DMS 273 treated with DMSO at 0.1 percent for 48 hours (cell line): ENCODE measurements at places on chromosomes 16 and 17.

GRCh38 chr17:38750312-38751121, 2.0 kb upstream of the PSMB3 start:
- DNase-seq, result no peak

- DNase-seq, result no peak
Observed at GRCh38 chr16:66917741-66918140, 944 bp downstream of the CDH16 start.

DNA sequence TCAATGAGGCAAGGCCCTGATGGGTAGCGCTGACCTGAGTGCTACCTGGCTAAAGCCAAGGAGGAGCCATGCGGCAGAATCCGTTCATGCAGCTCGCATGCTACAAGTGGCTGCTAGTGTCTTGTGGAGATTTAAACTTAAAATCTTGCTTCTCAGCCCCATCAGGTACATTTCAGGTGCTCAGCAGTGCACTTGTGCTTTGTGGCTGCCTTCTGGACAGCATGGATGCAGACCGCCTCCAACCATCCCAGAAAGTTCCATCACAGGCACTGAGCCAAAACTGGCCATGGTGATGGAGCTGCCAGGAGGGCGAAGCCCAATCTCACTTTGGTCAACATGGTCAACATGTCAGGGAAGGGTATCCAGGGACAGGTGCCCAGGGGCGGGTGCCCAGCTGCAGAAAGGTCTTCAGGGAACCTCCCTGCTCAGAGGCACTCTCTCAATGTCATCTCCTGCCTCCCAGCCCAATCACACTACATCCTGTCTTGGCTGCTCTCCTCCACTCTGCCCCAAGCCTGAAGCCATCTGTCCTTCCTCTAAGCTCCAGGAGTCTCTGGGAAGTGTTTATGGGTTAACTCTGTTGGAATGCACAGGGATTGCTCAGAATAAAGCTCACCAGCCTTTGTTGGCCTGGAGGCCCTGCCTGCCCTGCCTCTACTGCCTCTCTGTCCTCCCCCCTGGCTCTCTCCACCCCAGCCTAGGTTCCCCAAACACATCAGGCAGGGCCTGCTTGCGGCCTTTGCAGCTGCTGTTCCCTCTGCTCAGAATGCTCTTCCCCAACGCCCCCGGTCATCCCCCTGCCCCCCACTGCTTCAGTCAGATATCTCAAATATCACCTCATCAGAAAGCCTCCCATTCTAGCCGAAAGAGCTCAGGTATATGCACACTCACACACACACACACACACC, 18.3 kb upstream of the TNFRSF13B start:
- peak; percentile 30 for DNase-seq

- no peak for DNase-seq
Observed at GRCh38 chr16:60371591-60371990, 1637.5 kb upstream of the GOT2 start.

DNA sequence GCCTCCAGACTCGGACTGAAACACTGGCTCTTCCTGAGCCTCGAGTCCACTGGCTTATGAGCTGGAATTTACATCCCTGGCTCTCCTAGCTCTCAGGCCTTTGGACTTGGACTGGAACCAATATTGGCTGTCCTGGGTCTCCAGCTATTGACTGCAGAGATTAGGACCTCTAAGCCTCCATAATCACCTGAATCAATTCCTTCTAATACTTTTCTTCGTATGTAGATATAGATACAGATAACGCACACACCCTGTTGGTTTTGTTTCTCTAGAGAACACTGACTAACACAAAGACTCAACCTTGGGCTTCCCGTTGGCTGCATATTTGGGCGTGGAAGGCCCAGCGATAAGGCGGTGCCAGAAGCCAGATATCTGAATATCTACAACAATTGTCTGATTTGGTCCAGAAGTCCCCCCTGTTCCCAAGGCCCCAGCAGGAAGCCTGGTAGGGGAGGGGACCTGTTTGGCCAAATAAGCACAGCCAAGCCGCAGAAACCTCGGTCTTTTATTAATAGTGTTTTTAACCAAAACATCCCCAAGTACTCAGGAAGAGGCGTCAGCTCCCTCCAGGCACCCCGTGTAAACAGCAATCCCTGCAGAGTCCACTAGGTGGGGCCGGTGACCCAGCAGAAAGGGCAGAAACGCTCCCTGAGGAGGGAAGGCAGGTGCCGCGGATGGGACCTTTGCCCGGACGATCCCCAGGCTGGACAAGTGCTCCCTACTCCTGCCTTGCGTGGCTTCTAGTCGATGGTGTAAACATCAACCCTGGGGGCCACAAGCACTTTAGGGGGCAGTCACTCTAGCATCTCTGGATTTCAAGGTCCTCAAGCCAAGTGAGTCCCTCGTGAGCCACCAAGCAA, 57.0 kb downstream of the ABR start:
- no peak for DNase-seq

DNA sequence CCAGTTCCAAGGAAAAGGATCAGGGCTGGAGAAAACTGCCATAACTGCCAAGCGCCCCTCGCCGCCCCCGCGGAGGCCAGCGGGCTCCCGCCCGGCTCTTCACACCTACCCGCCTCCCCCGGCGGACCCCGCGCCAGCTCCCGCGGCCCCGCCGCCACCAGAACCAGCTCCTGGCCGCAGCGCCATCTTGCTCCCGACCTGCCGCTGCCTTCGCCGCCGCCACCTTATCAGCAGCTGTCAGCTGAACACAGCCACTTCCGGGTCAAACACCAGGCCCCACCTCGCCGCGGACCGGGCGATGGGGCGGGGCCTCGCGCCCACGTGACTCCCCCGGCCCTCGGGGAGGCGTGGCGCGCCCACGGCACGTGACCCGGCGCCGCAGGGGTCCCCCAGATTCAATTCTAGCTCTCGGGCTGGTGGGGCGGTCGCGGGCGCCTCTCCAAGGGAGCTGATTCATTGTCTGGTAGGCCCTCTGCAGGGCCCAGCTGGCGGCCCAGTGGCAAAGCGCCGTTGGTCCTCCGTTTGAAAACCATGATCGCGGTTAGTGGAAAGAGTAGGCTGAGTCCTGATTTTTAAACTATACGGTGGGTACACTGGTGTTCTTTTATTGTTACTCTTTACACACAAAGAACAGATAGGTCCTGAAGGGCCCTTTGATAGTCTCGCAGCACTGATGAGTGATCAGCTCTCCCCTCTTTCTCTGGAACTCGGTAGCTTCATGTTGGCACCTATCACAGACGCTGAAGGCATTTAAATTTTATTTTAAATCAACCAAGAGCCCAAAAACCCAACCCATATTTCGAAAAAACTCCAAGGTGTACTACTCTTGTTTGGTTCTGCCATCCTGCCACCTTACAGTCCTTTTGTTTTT, at the start of gene SYNRG:
TSS of gene SYNRG (minus strand) at position 249 of the 871 bp plus-strand sequence. CDS start at position 186, 63 bp downstream.
- DNase-seq, result peak; percentile 98

GRCh38 chr17:64579917-64580316, 73.1 kb downstream of the CEP95 start:
- DNase-seq, result no peak

DNA sequence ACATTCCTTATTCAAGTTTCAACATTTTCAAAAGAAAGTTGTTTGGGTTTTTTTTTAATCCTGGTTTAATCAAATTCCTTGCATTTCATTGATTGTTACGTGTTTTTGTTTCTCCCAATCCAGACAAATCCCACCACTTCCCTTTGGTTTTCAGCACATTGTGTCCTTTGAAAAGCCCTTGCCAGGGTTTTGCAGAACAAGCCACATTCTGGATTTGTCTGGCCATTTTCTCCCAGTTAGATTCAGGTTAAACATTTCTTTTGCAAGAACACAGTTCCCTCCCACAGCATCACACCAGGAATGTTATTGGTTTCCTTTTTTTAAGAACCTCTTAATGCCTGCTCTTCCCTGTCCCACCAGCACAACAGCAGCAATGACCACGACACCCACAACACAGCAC, 278.0 kb upstream of the SALL1 start:
- no peak for DNase-seq

GRCh38 chr17:67511804-67512203, 134.7 kb downstream of the PITPNC1 start:
- no peak for DNase-seq

DNA sequence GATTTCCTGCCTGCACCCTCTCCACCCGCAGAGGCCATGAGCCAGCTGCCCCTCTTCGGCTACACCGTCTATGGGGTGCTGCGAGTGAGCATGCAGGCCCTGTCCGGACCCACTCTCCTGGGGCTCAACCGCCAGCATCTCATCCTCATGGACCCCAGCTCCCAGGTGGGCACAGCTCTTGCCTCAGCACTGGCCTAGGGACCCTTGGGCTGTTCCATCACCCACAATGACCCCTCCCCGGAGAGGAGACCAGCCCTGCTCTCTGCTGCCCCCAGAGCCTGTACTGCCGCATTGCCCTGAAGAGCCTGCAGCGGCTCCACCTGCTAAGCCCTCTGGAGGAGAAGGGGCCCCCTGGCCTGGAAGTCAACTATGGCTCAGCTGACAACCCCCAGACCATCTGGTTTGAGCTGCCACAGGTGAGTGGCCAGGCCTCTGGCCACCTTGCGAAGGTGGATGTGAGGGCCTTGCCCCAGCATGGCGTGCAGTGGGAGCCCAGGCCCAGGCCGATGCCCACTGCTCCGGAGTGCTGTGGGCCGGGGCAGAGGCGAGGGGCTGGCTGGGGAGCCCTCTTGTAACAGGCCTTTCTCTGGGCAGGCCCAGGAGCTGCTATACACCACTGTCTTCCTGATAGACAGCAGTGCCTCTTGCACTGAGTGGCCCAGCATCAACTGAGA, 7.3 kb upstream of the SMIM5 start:
- DNase-seq, result no peak

DNA sequence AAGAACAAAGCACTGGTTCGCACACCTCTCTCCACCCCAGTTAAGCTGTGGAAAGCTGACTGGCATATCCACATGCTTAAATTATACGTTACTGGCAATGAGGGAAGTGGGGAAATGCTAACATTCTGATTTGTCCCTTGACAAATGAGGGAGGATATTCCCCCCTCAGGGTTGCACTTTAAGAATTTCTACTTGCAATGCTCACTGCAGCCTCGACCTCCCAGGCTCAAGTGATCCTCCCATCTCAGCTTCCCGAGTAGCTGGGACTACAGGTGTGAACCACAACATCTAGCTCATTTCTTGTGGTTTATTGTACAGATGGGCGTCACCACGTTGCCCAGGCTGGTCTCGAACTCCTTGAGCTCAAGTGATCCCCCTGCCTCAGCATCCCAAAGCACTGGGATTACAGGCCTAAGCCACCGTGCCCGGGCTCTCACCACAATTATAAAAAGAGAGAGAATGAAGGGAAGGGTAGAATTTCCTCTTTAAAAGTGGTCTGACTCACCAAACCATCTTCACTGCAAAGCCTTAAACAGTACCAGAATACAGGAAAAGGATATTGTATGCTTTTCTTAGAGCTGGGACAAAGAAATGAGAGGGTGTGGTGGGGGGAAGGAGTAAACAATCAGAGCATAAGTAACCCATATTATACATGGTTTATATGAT, 38.9 kb downstream of the KANSL1 start:
- no peak for DNase-seq

- DNase-seq, result peak; percentile 40
Observed at GRCh38 chr16:14284930-14285512, 213.9 kb downstream of the MRTFB start.
